ENCODE measurements at places on chromosomes 1 and 21.

DNA sequence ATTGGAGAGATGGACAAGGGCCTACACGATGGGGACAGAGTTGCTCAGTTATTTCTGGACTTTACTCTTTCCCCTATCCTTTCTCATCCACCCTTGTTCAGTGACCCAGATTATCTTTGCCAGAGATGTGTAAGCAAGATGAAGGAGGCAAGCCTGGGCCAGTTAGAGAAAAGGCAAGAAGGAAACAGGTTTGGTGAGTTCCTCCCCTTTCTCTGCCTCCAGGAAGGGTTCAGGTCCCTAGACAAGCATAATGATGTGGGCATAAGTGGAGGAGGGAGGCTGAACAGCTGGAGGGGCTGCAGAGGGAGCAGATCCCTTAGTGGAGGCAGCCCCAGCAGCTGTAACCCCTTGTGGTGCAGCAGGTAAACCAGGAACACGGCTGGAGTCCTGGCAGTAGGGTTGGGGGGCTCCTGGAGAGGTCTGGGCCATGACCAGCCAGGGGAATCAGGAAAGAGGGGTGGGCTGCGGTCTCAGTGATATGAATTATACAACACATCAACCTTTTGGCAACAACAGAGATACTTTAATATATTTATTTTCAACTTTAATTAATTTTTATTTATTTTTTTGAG, 9.2 kb upstream of the CDC42 start:
- DNase-seq, result no peak

- no peak for DNase-seq
Measured at GRCh38 chr1:214154596-214155292, 126.2 kb upstream of the SMYD2 start.

DNA sequence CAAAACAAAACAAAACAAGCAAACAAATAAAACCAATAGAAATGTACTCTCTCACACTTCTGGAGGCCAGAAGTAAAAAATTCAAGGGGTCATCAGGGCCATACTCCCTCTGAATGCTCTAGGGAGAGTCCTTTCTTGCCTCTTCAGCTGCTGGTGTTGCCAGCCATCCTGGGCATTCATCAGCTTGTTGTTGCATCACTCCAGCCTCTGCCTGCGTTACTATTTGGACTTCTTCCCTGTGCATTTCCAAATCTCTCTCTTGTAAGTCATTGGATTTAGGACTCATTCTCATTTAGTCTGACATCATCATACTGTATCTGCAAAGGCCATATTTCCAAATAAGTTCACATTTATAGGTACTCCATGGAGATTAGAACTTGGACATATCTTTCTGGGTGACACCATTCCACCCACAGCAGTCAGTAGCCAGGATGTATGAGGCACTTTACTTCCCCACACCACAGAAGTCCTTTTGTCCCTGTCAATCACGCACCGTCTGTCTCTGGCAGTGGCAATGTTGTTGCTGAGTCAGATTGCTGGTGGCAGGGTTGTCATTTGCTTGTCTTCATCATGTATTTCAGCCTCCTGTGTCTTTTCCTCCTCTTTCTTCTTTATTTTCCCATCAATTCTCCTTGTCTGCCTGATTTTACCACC, 151.0 kb upstream of the KCNJ6 start:
- DNase-seq, result no peak

GRCh38 chr1:9721606-9722377, 70.3 kb downstream of the PIK3CD start:
- peak; percentile 5 for DNase-seq

DNA sequence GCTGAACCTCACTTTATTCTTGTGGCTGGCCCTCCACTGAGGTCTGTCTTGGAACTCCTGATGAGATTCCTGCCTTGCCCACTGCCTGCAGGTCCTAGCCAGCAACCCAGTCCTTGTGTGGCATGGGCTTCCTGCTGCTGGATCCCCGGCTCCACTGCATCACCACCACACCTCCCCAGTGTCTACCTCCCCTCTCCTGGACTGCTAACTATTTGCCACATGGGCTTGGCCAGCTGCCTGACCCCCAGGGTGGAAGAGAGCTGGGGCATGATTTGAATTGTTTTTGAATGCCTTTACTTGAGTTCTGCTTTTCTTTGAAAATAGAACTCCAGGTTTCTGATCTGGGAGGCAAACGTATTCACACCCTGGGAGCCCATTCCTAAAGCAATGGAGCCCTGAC, 41.2 kb downstream of the SPAG17 start:
- DNase-seq, result no peak

- no peak for DNase-seq
Measured at GRCh38 chr1:185062710-185063370, 17.5 kb downstream of the RNF2 start.

DNA sequence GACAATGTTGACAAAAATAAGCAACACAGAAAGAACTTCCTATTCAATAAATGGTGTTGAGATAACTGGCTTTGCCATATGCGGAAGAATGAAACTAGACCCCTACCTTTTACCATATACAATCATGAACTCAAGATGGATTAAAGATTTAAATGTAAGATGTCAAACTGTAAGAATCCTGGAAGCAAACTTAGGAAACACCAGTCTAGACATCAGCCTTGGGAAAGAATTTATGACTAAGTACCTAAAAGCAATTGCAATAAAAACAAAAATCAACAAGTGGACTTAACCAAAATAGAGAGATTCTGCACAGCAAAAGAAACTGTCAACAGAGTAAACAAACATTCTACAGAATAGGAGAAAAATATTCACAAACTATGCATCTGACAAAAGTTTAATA, 16.1 kb upstream of the CLDN8 start:
- DNase-seq, result no peak

DNA sequence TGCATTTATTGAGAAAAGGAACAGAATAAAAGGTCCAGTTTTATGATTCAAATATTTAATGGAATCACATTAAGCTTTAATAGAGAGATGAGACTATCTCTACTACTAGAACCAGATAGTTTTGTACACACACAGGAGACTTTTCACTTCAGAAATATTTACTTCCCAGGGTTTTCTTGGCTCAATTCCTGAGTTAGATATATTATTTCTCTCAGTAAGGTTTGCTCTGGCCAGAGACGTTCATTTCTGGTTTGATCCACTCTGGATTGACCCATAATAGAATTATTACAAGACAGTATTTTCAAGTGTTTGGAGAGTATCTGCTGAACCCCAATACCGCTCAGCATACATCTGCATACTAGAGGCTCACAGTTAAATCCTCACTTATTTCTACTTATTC, 1.3 kb upstream of the RCOR3 start:
- DNase-seq, result no peak

GRCh38 chr1:245118806-245119205, 36.0 kb upstream of the KIF26B start:
- DNase-seq, result no peak

GRCh38 chr1:230250666-230251065, 175.5 kb downstream of the PGBD5 start:
- DNase-seq, result no peak

GRCh38 chr1:45934947-45935346, 131.5 kb downstream of the MAST2 start:
- no peak for DNase-seq

GRCh38 chr21:45130324-45130774, 56.0 kb downstream of the ADARB1 start:
- DNase-seq, result no peak

GRCh38 chr1:35587736-35588135, 14.6 kb downstream of the TFAP2E start:
- DNase-seq, result no peak

DNA sequence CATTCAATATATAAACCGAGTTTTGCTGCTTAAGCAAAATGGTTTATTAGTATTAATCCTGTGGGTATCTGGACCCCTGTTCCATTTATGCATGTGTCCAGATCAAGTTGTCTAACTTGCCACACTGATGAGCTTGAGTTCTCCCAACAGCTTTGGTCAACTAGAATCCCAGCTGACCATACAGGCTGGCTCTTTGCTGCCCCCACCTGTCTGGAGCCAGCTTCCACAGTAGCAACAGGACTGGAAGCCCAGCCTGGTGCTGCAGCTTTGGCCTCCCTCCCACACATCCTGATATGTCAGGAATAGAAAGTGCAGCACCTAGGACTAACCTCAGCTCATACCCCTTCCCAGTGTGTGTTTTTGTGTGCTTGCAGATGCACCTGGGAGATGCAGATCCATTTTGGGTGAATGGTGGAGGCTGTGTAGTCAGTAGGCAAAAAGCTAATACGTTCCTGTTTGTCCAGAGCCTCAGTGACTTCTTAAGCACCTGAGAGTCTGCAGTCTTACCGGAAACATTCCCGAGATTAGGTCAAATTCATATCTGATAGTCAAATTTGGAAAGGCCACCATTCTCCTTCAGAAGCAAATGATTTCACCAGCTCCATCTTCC, 40.9 kb upstream of the BEND5 start:
- peak; percentile 57 for DNase-seq

GRCh38 chr21:38384238-38384560, 114.1 kb downstream of the ERG start:
- DNase-seq, result no peak

DNA sequence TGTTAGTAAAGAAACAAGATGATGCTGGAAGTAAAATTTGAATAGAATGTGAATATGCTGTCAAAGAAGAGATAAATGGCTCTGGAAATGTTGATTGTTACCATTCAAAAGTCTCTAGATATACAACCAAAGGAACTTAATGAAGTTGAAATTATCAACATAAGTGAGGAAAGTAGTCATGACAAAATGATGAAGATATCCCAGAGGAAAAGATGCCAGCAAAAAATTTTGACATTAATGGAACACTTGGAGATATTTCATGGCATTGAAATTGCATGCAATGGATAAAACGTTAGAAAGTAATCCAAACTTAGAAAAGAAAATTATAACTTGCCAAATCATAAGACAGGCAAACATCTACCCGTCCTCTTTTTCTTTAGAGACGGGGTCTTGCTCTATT, 154.5 kb upstream of the OLFM3 start:
- no peak for DNase-seq

DNA sequence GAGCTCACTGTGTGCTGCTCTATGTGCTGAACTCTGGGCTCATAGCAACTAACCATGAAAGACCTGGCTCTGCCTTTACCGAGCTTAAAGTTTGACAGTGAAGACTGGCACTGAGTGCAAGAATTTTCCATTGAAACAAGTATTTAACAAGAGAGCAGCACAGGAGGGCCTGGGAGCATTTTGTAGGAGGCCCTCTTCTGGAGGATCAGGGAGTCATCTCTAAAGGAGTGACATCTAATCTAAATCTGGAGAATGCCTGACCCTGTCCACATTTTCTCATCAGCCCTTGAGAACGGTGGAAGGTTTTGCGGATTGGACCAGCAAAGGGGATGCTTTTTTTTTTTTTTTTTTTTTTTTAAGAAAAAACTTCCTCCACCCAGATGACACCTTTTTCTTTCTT, 150.8 kb downstream of the ROR1 start:
- no peak for DNase-seq

GRCh38 chr1:248811514-248812490, 13.9 kb downstream of the SH3BP5L start:
- no peak for DNase-seq

DNA sequence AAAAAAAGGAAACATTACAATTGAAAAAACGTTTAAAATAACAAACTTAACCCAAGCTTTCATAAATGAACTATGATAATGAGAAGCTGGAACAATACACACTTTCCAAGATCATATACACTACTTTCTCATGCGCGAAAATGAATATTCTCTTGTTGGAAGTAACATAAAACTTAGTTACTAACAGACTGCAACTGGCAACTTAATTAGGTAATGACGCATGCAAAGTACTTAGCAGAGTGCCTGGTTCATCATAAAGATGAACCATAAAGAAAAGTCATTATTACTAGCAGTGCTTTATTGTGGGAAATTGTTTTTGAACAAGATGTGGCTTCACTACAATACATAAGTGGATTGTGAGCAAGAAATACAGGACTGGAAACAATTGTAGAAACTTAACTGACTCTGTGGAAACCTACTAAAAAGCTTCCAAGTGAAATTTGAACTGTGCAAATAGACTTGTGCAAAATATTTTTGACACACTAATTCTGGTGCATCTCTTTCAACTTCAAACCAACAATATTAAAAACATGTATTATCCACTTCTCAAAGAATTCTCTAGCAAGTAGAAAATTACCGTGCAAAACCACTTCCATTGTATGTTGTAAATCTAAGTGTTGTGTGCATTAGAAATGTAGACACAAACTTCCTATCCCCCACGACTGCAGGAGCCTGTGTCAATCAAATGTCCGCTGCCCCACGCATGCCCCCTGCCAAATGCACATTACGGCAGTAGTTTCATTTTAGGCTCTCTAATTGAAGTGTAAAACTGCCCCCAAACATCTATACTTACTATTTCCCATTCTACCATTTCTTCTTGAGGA, 2.0 kb downstream of the ARHGAP29 start:
- DNase-seq, result no peak

DNA sequence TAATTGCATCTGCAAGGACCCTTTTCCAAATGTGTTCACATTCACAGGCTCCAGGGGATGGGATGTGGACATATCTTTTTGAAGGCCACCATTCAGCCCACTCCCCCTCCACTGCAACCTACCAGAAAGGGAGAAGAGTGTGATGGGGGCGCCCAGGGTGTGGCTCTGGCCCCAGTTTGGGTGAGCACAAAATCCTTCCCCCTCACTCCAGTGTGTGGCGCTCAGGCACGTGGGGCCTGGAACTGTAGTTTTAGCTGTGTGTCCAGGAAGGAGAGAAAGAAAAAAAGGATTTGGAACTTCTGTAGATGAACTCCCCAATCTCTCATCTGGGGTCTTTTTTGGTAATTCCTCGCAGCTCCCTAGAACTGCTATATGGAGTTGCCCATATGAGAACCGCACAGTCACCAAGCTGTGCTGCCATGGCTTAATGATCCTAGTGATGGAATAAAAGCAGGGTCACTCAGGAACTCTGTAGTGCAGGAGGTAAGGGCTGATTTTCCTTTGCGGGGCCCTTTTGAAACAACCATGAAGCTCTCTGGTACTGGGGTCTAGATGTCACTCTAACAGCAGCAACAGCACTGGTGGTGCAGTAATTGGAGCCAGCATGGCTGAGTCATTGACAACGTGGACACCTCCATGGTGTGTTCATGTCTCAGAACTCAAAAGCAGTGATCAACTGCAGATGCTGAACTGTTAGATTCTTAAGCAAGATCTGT, 17.0 kb downstream of the AGT start:
- no peak for DNase-seq

- DNase-seq, result no peak
Measured at GRCh38 chr1:56957931-56958330, 7.9 kb downstream of the C8B start.

GRCh38 chr1:6241887-6242740, 1.9 kb upstream of the HES3 start:
- peak; percentile 30 for DNase-seq

DNA sequence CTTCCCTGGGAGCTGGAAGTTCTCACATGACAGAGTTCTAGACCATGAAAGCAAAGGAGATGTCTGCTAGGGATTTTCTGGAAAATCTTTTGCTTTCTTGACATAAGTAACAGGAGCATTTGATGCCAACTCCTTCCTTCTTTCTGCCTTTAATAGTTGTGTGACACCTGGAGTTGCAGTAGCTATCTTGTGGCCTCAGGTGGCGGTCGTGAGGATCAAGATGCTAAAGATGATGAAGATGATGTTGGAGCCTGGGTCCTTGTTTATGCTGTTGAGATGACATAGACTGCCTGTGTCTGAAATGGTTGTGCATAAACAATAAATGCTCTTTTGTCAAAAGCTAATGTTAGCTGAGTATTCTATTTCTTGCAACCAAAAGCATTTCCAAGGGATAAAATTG, 32.7 kb upstream of the KIRREL1 start:
- no peak for DNase-seq
